Fibroblast of mammary gland (primary cell): ENCODE measurements at places on chromosomes 4 and X.

DNA sequence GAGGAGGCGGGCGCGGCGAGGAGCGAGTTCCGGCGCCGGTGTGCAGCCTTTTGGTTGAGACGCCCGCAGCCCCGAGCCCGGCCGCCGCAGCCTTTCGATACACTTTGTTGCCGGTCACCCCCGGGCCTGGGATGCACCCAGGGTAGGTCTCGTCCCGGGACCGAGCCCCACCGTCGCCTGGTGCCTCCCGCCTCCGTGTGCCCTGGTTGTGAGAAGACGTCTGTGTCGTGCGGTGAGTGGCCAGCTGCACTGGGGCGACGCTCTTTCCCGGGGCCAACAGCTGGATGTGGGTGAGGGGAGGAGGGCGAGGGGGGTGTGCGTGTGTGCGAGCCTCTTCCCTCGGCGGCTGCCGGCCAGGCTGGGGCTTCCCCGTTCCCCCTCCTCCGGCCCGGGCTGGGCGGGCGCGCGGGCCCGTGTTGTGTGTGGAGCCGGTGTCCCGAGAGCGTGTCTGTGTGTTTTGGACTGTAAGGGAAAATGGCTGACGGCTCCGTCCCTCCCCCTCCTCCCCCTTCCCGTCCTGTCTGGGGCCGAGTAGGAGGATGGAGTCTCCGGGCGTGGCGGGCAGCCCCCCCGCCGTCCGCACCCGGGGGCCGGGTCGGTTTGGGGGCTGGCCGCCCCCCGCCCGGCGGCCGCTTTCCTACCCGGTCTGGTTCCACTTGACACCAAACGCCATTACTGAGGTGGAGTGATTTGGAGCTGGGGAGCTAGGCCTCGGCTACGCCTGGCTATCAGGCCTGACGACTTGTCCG is 807 bp downstream of the USP9X start:
- DNase-seq, result peak; percentile 49

DNA sequence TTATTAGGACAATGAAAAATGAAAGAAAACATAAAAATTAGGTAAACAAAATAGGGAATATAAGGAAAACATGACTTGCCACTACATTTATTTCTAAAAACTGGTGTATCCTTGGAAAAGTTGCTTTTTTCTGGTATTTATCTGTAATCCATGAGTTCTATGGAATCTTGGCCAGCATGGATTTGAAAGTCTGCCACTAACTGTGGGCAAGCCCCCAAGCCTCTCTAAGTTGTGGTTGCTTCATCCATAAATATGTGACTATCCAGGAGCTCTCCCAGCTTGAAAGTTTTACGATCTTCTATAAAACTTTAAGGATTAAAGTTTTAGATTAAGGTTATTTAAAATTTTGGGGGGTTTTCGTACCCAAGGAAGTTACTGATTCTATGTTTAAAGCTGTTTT is 21.8 kb downstream of the RPS6KA3 start:
- DNase-seq, result peak; percentile 43

DNA sequence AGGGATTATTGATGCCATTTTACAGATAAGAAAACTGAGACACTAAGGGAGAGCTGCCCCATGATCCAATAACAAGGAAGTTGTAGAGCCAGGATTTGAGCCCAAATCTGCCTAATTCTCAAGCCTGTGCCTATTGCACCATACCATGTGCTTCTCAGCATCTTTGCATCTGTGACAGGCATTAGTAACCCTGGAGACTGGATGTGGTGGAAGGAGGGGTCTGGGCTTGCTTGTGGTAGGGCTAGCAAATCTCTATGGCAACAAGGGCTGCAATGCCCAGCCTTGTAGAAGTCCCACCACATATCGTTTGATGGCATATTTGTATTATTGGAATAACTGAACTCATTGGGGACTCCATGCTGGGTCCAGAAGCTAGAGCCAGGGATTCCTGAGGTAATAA is 58.1 kb downstream of the RTL5 start:
- no peak for DNase-seq

DNA sequence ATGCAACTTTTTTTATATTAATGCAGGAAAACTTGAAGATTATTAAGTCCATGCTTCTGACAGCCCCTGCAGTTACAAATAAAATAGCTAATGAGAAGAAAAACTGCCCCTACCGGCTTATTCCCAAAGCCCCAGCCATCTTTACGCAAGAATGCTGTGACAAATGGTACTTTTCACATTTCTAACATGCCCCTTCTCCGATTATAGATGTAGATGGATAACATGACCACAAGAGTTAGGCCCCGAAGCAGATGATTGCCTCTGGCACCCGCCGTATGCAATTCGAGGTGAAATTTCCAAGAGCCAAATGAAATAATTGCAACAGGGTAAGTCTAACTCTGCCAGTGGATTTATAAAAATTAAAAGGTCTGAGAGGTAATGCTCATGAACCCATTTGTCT is 319.4 kb upstream of the TAPT1 start:
- DNase-seq, result no peak

DNA sequence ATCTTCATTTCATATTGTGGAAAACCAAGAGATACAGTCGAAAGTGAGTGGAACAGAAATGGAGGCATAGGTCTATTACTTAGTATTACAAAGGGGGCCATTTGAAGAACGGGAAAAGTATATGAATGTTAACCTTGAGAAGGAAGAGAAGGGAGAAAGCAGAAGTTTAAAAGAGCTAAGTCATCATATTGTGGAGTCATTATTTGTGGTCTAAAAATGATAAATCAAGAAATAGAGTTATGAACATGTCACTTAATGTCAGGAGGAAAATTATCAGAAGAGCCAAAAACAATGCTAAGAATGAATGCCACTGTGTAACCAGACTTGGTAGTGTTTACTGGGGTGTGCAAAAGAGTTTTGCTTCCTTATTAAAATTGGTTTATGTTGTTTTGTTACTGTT is 589.5 kb upstream of the LCORL start:
- DNase-seq, result no peak

- DNase-seq, result no peak
Observed at GRCh38 chr4:81611221-81611620, 139.5 kb upstream of the RASGEF1B start.
